ENCODE measurements at places on chromosomes 11 and 22.
A peak's percentile ranks its signal among the peaks of the same experiment; 100 is the strongest.

- DNase-seq, result no peak
These were observed at the start of gene PAMR1 for GRCh38 chr11:35525501-35526175. Gene PAMR1, minus strand, starts transcription at chr11:35525616. Its CDS starts 31 bp downstream, at chr11:35525585.

GRCh38 chr22:43796567-43796966 is 15.5 kb downstream of the EFCAB6 start:
- no peak for DNase-seq

DNA sequence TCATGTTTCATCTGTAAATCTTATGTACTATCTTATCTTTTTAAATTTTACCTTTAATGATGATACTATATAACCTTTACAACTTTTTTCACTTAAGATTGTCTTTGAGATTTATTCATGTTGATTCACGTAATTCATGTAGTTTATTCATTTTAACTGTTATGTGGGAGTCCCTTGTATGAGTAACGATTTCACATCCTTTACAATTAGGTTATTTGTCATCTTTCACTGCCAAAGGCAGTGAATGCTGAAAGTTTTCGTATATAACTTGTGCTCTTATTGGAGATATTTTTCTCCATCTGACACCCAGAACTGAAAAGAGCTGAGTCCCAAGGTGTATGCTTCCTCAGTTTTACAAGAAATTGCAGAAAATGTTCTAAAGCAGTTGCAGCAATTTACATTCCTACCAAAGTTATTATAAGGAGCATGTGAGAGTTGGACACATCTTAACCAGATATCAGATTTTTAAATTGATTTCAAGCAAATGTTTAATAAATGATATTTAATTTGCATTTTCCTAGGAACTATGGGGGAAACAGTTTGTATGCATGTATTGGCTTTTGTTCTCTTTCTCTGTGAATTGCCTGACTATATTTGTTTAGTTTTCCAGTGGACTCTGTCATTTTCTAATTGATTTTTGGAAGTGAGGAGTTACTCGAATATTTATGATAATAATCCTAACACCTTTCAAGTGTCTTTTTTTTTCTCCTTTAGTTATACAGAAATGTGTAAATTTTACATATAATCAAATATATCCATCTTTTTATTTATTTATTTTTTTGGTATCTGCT is 6.4 kb downstream of the ARL14EP start:
- DNase-seq, result no peak

GRCh38 chr22:36562261-36562835 is 33.4 kb upstream of the EIF3D start:
- DNase-seq, result no peak

GRCh38 chr11:119905162-119905561 is 176.2 kb upstream of the NECTIN1 start:
- DNase-seq, result no peak

DNA sequence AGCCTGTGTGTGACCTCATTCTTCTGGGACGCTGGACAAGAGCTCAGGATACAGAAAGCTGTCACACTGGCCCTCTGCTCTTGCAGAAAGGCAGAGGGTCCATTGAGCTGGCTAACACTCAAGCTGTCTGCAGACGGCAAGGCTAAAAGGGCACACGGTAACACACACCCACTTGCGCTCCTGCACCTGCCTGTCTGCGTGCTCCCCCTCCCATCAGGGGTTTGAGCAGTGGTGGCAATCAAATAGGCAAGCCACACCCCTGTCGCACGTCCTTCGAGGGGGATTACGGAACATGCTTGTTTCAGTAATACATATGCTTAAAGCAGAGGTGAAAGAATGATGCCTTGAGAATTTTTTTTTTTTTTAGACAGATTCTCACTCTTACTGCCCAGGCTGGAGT is 7.1 kb upstream of the QSER1 start:
- no peak for DNase-seq

DNA sequence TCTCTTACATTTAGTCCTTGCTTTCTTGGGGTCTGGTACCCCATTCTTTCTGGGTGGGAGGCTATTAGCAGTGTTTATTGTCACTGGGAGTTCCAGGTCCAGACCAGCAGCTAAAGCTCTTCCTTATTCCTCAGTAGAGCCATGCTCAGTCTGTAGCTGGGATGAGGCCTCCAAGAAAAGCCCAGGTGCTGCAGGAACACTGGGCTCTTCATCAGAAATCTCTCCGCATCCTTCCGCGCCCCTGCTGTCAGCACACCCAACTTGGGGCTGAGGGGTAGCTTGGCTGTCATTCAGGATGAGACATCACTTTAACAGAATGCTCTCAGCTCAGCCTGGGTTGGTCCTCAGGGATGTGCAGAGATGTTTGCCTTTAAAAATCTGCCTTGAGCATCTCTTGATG is 97.5 kb downstream of the GRAMD1B start:
- DNase-seq, result no peak

DNA sequence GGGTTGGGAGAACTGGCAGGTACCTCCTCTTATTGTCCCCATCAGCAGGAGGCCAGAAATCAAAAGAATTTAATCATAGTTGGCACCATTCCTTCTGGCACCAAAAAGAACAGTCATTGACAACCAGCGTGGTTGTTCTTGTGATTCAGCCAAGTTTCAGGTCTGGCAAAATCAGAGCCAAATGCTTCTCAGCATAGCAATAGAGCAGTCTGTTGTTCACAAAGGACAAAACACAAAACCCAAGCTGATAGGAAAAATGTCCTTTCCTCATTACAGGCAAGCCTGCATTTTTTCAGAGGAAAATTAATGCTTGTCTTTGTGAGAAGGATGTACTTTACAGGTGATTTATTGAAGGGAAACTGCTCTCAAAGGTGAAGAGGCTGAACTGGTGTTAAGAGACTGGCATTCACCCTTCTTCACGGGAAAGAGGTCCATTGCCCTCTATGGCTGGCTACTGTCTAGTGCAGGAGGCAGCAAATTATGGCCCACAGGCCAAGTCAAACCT is 241.8 kb upstream of the ARHGAP42 start:
- DNase-seq, result no peak

- DNase-seq, result no peak
These were observed 5.7 kb upstream of the GSTP1 start for GRCh38 chr11:67577951-67578350.

DNA sequence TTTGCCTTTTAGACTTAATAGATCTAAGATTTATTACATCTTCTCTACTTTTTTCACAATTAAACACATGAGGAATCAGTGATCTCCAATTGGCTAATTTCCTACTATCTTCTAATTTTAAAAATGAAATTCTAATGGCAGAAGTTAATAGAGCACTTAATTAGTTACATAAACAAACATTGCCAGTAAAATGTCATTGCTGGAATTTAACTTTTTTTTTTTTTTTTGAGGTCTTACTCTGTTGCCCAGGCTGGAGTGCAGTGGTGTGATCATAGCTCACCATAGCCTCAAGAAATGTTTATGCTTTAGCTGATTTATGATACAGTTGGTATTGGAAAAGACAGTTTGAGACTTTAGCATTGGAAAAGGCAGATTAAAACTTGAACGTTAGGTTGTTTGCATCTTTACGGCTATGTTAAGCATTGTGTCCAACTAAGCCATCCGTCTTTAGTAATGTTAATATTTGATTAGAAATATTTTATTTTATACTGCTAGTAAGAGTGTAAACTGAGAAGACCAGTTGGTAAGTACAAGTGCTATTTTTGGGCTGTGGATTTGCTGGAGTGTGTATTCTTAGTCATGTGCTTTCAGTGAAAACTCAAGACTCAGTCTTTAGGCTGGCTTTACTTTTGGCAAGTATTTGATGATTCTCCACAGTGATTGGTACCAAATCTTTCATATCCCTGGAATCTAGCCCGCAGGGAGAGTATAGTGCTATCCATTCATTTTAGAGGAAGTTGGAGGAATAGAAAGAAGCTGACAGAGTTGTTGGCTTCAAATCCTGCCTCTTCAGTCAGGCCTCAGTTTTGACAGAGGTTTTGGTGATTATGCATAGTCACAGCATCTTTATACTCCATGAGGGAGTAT is 4.5 kb downstream of the ANO5 start:
- no peak for DNase-seq

DNA sequence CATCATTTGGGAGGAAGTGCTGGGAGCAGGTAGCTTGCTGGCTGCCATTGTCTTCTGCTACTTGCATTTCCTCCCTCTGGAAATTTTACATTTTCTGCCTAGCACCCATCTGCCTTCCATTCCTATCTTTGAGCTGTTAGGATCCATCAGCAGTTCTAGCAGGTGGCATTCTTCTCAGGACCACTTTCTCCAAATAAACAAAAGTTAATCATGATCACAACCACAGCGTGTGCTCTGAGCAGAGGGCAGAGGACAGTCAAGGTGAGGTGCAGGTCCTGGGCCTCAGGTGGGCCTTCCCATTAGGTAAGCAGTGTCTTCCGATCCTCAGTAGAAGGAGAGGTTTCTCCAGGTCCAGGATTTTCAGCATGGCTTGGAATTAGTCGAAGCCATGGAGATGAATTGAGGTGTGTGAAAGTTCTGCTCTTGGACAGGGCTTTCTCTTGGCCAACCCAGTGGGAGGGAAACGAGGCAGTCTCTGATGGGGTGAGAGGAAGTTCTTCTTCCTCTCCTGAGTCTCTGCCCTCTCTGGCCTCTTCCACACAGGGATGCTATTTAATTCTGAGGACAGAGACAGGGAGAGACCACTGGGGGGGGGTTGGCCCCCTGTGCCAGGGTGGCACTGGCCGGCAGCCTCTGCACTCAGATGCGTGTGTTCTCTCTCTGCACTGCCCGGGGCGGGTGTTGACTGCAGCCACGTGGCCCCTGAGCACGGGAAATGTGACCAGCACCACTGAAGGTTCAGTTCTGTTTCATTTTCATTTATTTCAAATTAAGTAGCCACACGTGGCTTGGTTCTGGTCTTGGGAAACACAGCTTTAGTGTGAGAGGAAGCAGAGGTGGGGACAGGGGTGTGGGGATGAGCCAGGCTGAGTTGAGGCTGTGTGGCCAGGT is 170.8 kb downstream of the TBC1D22A start:
- no peak for DNase-seq

DNA sequence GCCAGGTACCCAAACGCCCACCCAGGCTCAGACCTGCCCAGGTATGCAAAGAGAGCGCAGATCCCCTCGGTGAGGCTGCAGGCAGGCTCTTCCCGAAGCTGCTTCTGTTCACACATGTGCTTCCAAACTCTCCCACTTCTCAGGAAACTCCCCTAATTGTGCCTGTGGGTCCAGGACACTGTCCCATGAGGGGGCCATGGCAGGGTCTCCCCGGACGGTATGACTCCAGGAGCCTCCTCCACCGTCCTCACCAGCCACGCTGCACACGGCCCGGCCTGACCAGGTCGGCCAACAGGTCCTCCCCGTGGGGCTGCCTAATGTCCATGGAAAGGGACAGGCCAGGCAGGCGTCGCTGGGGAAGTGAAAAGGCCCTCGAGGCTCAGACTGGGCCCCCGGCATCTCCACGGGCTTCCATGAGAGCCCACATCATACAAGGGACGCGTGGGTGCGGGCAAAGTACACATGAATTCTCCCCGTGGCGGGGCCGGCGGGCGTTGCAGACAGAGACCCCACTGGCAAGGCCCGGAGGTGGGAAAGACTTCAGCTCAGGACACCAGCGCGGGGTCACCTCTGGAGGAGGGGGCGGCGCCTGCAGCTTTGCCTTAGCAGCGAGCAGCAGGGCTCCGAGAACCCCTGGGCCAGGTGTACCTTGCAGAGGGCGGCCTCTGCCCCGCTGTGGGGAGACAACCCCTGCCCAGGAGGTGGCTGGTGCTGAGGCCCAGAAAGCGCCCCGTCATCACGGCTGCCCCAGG is 526.1 kb downstream of the BRD1 start:
- no peak for DNase-seq

DNA sequence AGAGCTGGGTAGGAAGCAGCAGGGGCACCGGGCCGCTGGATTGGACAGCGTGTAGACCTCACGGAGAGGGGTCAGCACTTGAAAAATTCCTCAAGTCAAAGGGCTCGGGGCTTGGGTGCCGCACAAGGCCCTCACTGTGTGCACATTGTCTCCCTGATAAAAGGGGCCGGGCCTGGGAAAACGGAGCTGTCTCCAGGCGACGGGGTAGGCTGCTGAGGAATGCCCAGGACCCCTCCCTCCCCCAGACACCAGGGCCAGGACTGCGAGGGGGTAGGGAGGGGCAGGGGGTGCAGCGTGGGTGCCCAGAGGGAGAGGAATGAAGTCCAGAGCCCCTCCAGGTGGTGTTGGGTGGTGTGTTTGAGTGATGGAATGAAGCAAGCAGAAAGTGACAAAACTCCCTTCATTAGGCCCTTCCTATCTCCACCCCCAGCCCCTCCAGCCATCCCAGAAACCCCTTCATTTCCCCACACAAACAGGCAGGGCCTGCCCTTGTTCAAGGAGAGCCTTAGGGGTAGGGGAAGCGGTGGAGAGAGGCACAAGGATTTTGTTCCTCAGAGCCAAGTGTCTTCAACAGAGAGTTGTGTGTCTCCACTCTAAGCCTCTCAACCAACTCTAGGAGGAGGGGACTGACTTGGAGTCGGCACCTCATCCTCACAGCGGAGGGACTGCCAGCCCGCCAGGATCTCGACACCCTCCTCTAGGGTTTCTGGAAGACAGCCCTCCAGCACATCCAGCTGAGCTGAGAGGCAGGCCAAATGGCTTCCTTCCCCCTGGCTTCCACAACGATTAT is 63.9 kb downstream of the SYN3 start:
- DNase-seq, result no peak

- DNase-seq, result no peak
These were observed 2.6 kb upstream of the CHKB start for GRCh38 chr22:50585238-50585637.

- DNase-seq, result no peak
These were observed 5.2 kb downstream of the CYTH4 start for GRCh38 chr22:37287550-37287951.

DNA sequence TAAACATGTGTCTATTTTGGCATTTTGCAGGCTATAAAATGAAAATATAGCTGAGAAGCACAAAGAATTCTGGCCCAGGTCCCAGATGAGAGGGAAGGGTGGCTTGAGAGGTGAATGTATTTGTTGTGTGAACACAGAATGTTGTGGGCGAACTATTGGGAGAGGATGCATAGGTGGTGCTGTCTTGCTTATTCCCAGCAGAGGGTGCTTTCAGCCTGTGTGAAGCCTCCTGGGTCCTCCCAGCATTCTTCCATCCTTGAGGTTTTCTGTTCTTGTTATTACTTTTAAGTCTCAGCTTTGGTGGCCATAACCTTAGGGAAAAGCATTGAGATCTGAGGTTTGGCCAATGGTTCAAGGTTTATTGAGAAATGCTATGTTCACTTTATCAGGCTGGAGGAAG is 108.7 kb upstream of the SNX19 start:
- DNase-seq, result no peak

GRCh38 chr11:125315079-125315740 is 150.7 kb downstream of the PKNOX2 start:
- DNase-seq, result no peak

- no peak for DNase-seq
These were observed 86.8 kb downstream of the PRMT3 start for GRCh38 chr11:20474176-20474881.

DNA sequence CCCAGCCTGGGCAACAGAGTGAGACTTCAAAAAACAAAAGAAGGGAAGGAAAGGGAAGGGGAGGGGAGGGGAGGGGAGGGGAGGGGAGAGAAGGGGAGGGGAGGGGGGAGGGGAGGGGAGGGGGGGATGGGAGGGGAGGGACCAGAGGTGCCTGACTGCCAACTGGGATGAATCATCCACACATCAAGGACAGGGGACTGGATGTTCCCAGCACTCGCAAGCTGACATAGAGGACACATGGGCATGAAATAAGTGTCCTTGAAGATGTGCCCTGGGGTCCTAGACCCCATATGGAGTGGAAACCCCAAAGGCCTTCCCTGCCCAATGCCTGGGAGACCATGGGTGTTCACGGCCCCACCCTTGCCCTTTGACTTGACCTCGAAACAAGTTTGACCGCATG is 19.8 kb downstream of the TST start:
- DNase-seq, result no peak

GRCh38 chr11:65225279-65226102 is 36.3 kb upstream of the POLA2 start:
- DNase-seq, result peak; percentile 63

- DNase-seq, result no peak
These were observed 3.3 kb downstream of the APLNR start for GRCh38 chr11:57233702-57234101.
